Left lung (tissue), 14 donors: ENCODE measurements at places on chromosomes 2 and 18. TPM values are rescaled to one million over a fixed set of nuclear protein-coding genes. Genes with fewer than 3 reads are reported as not detected.

Gene CEBPZ
- polyA plus RNA-seq, result 71.2 TPM

Gene NEB
- polyA plus RNA-seq, result 7.0 TPM

Gene SP110
- 48.4 TPM for polyA plus RNA-seq

Gene MOGAT1
- polyA plus RNA-seq, result not detected

Gene TLX2
- 0.08 TPM for polyA plus RNA-seq
